ENCODE measurements at places on chromosomes 12 and 14. TPM values are rescaled to one million over a fixed set of nuclear protein-coding genes. Genes with fewer than 3 reads are reported as not detected.

GRCh38 chr12:130192642-130193345, 30.5 kb downstream of the FZD10 start:
- DNase-seq: no peak

- no peak for DNase-seq
Measured at GRCh38 chr14:95121911-95122620, 35.3 kb downstream of the DICER1 start.

ALX1 gene
- total RNA-seq: not detected

DNA sequence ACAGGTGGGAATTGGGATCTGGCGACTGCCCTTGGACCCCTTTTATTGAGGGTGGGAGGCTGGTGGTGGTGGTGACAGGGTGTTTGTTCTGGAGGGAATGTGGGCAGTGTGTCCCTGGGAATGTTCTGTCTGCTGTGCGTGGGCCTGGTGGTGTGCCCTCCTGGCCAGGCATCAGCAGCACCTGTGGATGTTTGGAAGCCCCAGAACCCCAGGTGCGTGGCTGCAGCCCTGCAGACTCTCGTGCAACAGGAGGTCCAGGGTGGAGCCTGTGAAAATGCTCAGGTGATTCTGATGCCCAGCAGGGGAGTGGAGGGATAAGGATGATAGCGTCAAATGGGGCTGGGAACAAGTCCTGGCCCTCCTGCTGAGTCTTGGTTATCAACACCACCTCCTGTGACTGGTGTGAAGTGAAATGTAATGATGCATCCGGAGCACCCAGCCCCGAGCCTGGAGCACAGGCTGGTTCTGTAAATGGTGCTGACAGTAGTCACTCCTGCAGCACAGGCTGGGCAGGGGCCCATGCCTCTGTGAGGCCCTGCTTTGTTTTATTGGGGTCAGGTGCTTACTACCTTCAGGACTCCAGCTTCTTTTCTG, 176.6 kb downstream of the TSPAN9 start:
- no peak for DNase-seq

- DNase-seq: no peak
Measured at GRCh38 chr14:91352728-91353692, 64.6 kb downstream of the CCDC88C start.

GOLGA3 gene
- total RNA-seq: 31.5 TPM

- DNase-seq: no peak
Measured at GRCh38 chr12:109054520-109054919, 2.1 kb downstream of the USP30 start.

DNA sequence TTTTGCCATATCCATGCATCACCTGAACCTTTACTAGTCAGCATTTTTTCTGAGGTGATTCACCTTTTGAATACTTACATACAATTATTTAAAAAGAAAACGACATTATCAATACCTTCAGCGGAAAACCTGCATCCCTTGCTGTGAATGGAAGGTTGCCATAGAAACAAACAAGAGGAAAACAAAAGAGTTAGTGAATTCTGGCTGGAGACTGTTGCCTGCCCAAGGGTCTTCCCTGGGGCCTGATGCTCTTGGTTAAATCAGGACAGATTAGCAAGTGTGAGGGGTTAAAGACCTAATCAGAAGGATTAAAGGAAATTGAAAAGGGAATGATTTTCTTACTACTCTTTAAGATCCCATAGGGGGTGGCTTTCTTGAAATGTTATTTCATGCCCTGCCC, 96.0 kb upstream of the WSCD2 start:
- no peak for DNase-seq

KRT86 gene
- not detected for total RNA-seq

SLCO1C1 gene
- total RNA-seq: not detected

DNA sequence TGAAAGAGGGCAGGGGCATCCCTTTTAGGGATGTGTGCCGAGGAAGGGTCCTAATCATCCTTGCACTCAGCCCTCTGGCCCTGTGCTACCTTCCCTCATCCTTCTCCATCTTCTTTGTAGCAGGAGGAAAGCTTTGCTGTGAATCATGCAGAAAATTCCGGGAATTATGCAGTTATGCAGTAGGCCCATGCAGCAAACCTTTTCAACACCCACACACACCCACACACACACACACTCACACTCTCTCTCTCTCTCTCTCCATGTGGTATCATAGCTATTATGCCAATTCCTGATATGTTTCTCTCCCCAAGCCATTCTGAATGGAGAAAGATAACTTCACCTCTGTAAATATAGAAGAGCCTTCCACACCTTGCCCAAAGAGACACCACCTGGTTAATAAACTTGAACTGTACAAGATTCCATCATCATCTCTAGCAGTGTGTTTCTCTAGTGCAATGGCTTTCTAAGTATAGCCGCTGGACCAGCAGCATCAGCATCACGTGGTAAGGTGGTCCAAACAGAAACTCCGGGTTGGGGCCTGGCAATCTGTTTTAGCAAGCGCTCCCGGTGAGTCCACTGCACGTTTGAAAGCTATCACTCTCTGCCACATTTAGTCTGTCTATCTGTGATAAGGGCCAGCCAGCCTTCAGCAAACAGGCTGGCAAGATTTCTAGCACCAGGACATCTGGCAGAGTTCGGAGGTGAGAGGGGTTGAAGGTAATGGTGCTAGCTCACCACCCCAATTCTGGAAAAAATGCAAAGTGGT, 57.6 kb downstream of the MDM2 start:
- no peak for DNase-seq

DNA sequence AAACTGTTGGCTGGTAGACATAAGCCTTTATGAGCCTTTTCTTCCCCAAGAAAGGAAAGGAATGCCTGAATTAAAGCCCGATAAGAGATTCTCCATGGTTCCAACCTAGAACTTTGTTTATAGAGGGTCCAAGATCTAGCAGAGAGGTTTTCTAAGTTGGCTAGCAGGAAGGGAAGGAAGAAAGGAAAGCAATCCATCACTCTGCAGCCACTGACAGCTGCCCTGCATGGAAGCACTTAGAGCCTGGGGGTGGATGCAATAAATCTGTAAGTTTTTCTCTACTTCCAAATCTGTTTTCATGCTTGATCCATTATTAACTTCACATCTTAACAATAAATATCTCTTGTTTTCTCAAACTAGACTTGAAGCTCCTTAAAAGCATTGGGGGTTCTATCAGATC, 224.4 kb downstream of the KSR2 start:
- no peak for DNase-seq

HOXC13 gene
- not detected for total RNA-seq

OTOGL gene
- total RNA-seq: not detected

GRCh38 chr12:65560286-65560685, 264.0 kb upstream of the HMGA2 start:
- no peak for DNase-seq

DNA sequence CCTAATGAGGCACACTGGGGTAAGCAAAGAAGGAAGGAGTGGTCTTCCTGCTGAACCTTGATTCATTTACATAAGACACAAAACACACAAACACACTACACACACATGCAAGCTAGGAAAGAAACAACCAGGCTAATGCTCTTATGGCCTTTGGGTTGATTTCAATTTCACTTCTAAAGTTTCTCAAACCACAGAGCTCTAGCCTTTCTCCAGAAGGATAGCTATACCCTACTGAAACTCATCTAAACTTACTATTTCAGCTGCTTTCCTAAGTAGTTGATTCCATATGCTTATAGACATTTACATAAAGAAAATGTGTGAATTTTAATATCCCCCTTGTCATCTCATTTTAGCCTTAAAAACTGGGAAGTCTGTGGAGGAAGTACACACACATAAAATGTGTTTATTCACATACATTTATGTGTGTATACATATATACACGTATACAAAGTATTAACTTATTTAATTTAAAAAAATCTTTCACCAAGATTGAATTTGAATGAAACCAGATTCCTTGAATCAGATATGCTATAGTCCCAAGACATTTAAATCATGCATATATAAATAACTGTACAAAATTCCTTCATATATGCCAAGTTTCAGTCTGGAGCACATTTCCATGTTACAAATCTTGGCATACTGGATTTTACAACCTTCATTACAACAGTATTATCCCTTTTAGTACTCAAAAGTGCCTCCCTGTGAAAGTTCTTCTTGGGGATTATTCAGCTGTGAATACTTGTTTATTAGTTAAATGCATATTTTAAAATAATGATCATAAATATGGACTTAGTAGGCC, 231.8 kb upstream of the NPAS3 start:
- no peak for DNase-seq

GRCh38 chr14:89198544-89199329, 218.3 kb downstream of the FOXN3 start:
- DNase-seq: no peak

EPYC gene
- total RNA-seq: not detected

LALBA gene
- not detected for total RNA-seq

- DNase-seq: no peak
Measured at GRCh38 chr14:50839048-50839447, 8.1 kb upstream of the NIN start.

CIROP gene
- not detected for total RNA-seq

- no peak for DNase-seq
Measured at GRCh38 chr12:118689793-118690192, 291.5 kb upstream of the SRRM4 start.

Measured in CD4-positive, alpha-beta T cell (primary cell).